Memory B cell (primary cell): ENCODE measurements at places on chromosomes 5 and 9.

DNA sequence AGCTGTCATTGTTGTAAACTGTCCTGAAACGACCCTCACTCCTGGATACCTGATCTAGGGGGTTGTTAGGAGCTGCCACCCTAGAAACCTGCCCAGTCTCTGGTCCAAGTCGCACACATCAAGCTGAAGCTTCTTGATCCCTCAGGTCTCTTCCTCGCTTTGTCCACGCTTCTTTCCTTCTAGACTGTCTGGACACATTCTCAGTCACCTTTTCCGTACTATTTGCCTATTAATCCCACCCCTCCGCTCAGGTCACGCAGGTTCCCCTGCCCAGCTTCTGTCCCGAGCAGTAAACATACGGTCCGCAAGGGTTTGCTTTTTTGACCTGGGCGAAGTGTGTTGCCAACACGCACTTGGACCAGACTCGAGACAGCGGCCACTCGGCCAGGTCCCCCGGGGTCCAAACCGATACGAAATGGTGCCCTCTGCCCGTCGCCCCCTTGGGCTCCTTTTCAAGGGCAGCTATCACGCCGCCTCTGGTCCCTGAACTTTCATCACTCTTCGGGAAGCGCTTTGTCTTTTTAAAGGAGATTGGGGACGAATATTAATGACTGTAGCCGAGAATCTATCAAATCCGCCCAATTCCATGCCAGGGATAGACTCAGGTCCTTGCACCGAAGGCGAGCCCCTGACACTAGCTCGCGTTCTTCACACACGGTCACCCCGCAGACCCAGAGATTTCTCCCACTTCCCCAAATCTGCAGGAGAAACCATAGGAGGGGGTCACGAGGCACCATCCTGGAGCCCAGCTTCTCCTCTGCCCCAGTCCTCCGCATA, 814 bp downstream of the PLCXD3 start:
- H3K27me3 ChIP-seq: peaks cover 16% of the 10 kb centered on the region
- H3K4me1 ChIP-seq: no peaks in the 10 kb centered on the region
- H3K4me3 ChIP-seq: no peak overlapping the region
- no peaks in the 10 kb centered on the region for H3K36me3 ChIP-seq
- DNase-seq: no peak
- H3K27ac ChIP-seq: no peak overlapping the region

DNA sequence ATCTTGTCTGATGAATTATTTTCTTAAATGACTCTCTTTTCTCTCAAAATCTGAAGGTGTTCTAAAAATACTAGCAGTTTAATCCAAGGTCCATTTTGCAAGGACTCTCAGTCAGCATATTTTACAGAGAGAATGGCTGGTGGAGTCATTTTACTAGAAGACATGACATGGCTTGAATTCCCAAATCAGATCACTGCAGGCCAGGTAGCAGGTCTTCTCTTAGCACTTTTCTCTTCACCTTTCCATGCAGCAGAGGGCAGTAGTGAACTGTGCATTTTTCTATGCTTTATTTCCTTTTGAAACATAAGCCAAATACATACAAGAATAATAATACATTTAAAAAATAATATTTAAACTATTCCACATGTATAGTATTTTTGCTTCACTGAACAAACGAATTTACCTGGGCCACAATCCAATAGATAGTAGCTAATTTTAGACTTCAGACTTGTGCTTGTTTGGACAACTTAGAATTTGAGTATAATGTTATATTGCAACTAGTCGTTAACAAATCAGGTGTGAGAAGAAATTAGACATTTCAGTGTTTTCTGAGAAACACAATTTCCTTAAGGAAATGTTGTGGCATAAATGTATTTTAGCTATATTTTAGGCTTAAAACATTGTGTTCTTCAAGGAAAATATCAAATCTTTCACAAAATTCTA, 289.4 kb upstream of the DAB2 start:
- H3K4me3 ChIP-seq: no peak overlapping the region
- no peaks in the 10 kb centered on the region for H3K27me3 ChIP-seq
- no peaks in the 10 kb centered on the region for H3K36me3 ChIP-seq
- H3K27ac ChIP-seq: no peak overlapping the region

GRCh38 chr9:35842020-35842745, 13.2 kb downstream of the TMEM8B start:
- H3K27me3 ChIP-seq: no peaks in the 10 kb centered on the region
- peak overlapping the region; percentile 81 for H3K27ac ChIP-seq
- H3K4me1 ChIP-seq: peaks cover 38% of the 10 kb centered on the region
- no peak overlapping the region for H3K4me3 ChIP-seq

GRCh38 chr9:132127888-132128534, 33.8 kb upstream of the NTNG2 start:
- no peak overlapping the region for H3K27ac ChIP-seq
- no peak overlapping the region for H3K4me3 ChIP-seq
- H3K36me3 ChIP-seq: peaks cover 1% of the 10 kb centered on the region

DNA sequence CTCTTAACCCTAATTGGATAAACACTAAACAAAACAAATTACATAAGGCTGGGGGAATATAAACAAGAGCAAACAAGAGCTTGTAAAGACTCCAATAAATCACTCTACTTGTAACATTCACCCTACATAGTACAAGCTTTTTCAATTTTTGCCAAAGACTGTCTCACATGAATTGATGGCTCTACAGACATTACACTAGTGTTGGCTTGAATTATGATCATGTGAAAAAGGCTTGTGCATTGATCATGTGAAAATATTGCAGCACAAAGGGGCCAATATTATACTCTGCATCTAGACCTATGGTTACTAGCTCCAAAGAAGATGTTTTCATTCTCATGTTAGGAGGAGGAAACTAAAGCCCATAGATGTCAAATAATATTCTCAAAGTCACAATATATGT, 212.6 kb downstream of the MCTP1 start:
- no peak overlapping the region for H3K4me3 ChIP-seq
- H3K4me1 ChIP-seq: no peaks in the 10 kb centered on the region
- H3K27ac ChIP-seq: no peak overlapping the region
- no peak for DNase-seq

GRCh38 chr5:61000887-61001286, 55.9 kb downstream of the NDUFAF2 start:
- no peak overlapping the region for H3K4me3 ChIP-seq
- H3K4me1 ChIP-seq: no peaks in the 10 kb centered on the region
- no peaks in the 10 kb centered on the region for H3K27me3 ChIP-seq
- no peak for DNase-seq
- H3K36me3 ChIP-seq: peaks cover 1% of the 10 kb centered on the region
- no peak overlapping the region for H3K27ac ChIP-seq

- peaks cover 7% of the 10 kb centered on the region for H3K27me3 ChIP-seq
- H3K4me1 ChIP-seq: peaks cover 17% of the 10 kb centered on the region
- no peak overlapping the region for H3K4me3 ChIP-seq
Measured at GRCh38 chr9:129582855-129583254, 38.0 kb downstream of the C9orf50 start.

- no peak overlapping the region for H3K4me3 ChIP-seq
- H3K27ac ChIP-seq: no peak overlapping the region
- no peaks in the 10 kb centered on the region for H3K36me3 ChIP-seq
- no peaks in the 10 kb centered on the region for H3K4me1 ChIP-seq
- peak; percentile 71 for DNase-seq
- H3K27me3 ChIP-seq: peaks cover 12% of the 10 kb centered on the region
Measured at GRCh38 chr9:130461218-130461630, 16.5 kb downstream of the ASS1 start.

GRCh38 chr5:9249231-9249630, 296.6 kb downstream of the SEMA5A start:
- no peaks in the 10 kb centered on the region for H3K4me1 ChIP-seq
- no peak for DNase-seq
- no peak overlapping the region for H3K4me3 ChIP-seq
- H3K27me3 ChIP-seq: peaks cover 1% of the 10 kb centered on the region

DNA sequence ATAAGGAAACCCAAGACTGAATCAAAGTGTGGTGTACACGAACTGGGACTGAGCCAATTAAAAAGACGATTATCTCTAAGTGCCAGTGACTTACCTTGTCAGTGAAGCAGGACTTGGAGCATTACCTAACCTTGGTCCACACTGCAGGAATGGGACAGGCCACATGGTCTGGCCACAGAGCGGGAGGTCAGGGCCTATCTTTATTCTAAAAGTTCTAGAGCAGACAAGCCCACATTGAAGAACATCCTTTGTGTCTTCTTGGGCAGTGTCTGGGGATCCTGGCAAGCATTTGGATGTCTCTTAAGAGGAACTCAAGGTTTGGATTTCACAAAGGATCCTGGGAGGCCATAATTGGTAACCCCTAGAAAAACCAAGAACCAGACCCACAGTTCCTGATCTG, 16.5 kb downstream of the SPRY4 start:
- H3K27me3 ChIP-seq: peaks cover 7% of the 10 kb centered on the region
- DNase-seq: no peak
- H3K27ac ChIP-seq: no peak overlapping the region
- no peaks in the 10 kb centered on the region for H3K36me3 ChIP-seq
- H3K4me1 ChIP-seq: no peaks in the 10 kb centered on the region
